ENCODE measurements at places on chromosomes 11 and 22.
A peak's percentile ranks its signal among the peaks of the same experiment; 100 is the strongest.

- H3K36me3 ChIP-seq = no peaks in the 10 kb centered on the region
- DNase-seq = no peak
- H3K27ac ChIP-seq = no peak overlapping the region
- no peaks in the 10 kb centered on the region for H3K27me3 ChIP-seq
- no peak overlapping the region for H3K4me3 ChIP-seq
- no peaks in the 10 kb centered on the region for H3K4me1 ChIP-seq
These were observed 90.0 kb downstream of the TSPAN18 start for GRCh38 chr11:44816761-44817160.

GRCh38 chr11:26916805-26917204, 77.1 kb upstream of the FIBIN start:
- no peak overlapping the region for H3K27ac ChIP-seq
- no peak overlapping the region for H3K4me3 ChIP-seq

DNA sequence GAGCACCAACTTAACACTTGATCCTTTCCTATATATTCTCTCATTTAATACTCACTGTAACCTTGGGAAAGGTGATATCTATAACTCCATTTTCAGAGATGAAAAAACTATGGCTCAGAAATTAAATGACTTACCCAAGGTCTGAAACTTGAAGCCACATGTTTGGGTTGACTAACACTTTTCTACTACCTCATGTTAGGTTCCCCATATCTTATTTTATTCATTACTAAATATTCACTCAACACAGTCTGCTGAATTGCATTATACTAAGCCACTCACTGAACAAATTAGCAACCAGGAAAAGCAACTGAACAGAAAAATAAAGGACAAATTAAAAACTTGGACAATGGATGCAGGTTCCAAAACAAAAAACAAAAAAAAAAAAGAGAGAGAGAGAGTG, 59.9 kb downstream of the FAM168A start:
- H3K27ac ChIP-seq = no peak overlapping the region
- DNase-seq = no peak
- H3K36me3 ChIP-seq = no peaks in the 10 kb centered on the region
- H3K4me3 ChIP-seq = no peak overlapping the region
- no peaks in the 10 kb centered on the region for H3K4me1 ChIP-seq

DNA sequence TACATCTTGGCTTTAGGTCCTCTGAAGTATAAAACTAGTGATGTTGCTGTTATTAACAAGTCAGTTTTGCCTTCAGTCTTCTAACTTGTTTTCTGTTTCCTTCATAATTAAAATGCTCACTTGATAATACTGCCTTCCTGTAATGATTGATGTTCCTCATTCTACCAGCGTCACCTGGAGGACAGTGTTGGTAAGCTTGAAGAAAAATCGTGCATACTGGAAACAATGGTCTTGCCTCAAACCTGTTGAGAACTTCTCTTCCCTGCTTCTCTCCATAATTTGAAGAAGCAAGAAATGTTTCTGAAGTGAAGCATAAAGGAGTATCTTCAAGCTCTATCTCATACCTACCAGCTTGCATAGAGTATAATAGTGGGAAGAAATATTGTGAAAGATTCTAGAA, 3.0 kb downstream of the YWHAH start:
- peak overlapping the region; percentile 98 for H3K4me3 ChIP-seq
- DNase-seq = no peak
- H3K27me3 ChIP-seq = no peaks in the 10 kb centered on the region

DNA sequence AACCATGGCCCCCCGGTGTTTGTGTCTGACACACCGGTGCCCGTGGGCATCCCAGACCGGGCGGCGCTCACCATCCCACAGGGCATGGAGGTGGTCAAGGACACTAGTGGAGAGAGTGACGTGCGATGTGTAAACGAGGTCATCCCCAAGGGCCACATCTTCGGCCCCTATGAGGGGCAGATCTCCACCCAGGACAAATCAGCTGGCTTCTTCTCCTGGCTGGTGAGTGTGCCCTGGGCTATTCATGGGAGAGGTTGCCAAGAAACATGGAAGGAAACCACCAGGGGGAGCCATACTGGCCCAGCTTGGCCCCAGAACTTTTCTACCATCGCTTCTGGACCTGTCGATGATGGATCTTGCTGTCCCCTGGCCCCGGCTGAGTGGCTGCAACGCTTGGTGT, 36.5 kb downstream of the PRDM11 start:
- H3K4me3 ChIP-seq = no peak overlapping the region
- peaks cover 22% of the 10 kb centered on the region for H3K4me1 ChIP-seq
- no peak for DNase-seq
- peaks cover 4% of the 10 kb centered on the region for H3K36me3 ChIP-seq

GRCh38 chr22:29079218-29079901, 6.5 kb downstream of the KREMEN1 start:
- H3K4me1 ChIP-seq = no peaks in the 10 kb centered on the region
- no peak overlapping the region for H3K4me3 ChIP-seq
- H3K27ac ChIP-seq = no peak overlapping the region
- no peak for DNase-seq

Measured in ascending aorta (tissue), 2 donors.